Smooth muscle cell of trachea (primary cell): ENCODE measurements at places on chromosomes 4 and X. TPM values are rescaled to one million over a fixed set of nuclear protein-coding genes. Genes with fewer than 3 reads are reported as not detected.

The TMEM31 gene
- total RNA-seq = 0.17 TPM in 1 of 2 replicates, not detected in the other

The PABPC1L2A gene
- not detected in 2 replicates for total RNA-seq

The HTN1 gene
- total RNA-seq = not detected in 2 replicates

The PPM1K gene
- 17.5 and 23.0 TPM in 2 replicates for total RNA-seq

The ADAMTS3 gene
- total RNA-seq = 4.0 and 5.1 TPM in 2 replicates

The VGLL1 gene
- not detected in 2 replicates for total RNA-seq

The IL21 gene
- not detected in 2 replicates for total RNA-seq
